ENCODE measurements at places on chromosomes 5 and 9. TPM values are rescaled to one million over a fixed set of nuclear protein-coding genes. Genes with fewer than 3 reads are reported as not detected.

Gene CDKN2B
- total RNA-seq = not detected

Gene NEUROG1
- not detected for total RNA-seq

Gene MLANA
- total RNA-seq = not detected

Gene FBP2
- total RNA-seq = not detected

Gene MEGF9
- total RNA-seq = 23.5 TPM

Gene IRGM
- not detected for total RNA-seq

Gene UGT3A2
- not detected for total RNA-seq

Gene BARX1
- 12.3 TPM for total RNA-seq

Gene PAIP2
- total RNA-seq = 82.0 TPM

Gene SAPCD2
- 22.7 TPM for total RNA-seq

Gene ENHO
- 2.0 TPM for total RNA-seq

Gene BTF3
- 1,173 TPM for total RNA-seq

Gene SLC36A2
- not detected for total RNA-seq

Gene PCDHGA5
- total RNA-seq = 0.16 TPM

Gene ZNG1A
- total RNA-seq = 25.9 TPM

Gene ITK
- total RNA-seq = 0.05 TPM

Measured in A549 treated with GW870086 at 1 μM for 4 hours (cell line).